Left kidney (tissue), 8 donors: ENCODE measurements at places on chromosomes 6 and 20. TPM values are rescaled to one million over a fixed set of nuclear protein-coding genes. Genes with fewer than 3 reads are reported as not detected.

Gene MYCT1
- polyA plus RNA-seq, result 17.2 TPM

Gene NOX3
- 1.6 TPM for polyA plus RNA-seq

Gene GTSF1L
- polyA plus RNA-seq, result not detected

Gene CCDC170
- 5.3 TPM for polyA plus RNA-seq

Gene C6orf58
- polyA plus RNA-seq, result 1.2 TPM

Gene CST5
- 0.18 TPM for polyA plus RNA-seq

Gene ARHGAP40
- polyA plus RNA-seq, result 1.2 TPM

Gene TFAP2C
- polyA plus RNA-seq, result 1.1 TPM

Gene ENPP4
- polyA plus RNA-seq, result 17.8 TPM

Gene BMP7
- 62.4 TPM for polyA plus RNA-seq

Gene IRF4
- 0.18 TPM for polyA plus RNA-seq

DNA sequence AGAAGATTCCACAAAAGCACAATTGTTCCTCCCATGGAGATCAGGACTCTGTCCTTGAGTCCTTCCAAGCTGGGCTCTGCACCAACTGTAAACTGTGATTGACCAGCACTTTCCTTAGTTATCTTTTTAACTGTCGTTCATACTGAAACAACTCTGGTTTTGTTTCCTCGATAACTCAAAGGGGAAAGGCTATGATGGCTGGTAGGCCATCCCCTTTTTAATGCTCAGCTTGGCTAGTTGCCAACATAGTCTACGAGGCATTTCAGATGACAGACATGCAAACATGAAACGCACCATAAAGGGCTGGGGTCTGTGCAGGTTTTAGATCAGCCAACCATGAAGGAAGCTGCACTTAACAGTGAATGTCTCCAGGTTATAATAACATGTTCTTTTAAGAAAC is 497.1 kb upstream of the ARID1B start:
- peak; percentile 79 for DNase-seq

- no peak for DNase-seq
These were observed 7.3 kb upstream of the YTHDF1 start for GRCh38 chr20:63223121-63223825.

DNA sequence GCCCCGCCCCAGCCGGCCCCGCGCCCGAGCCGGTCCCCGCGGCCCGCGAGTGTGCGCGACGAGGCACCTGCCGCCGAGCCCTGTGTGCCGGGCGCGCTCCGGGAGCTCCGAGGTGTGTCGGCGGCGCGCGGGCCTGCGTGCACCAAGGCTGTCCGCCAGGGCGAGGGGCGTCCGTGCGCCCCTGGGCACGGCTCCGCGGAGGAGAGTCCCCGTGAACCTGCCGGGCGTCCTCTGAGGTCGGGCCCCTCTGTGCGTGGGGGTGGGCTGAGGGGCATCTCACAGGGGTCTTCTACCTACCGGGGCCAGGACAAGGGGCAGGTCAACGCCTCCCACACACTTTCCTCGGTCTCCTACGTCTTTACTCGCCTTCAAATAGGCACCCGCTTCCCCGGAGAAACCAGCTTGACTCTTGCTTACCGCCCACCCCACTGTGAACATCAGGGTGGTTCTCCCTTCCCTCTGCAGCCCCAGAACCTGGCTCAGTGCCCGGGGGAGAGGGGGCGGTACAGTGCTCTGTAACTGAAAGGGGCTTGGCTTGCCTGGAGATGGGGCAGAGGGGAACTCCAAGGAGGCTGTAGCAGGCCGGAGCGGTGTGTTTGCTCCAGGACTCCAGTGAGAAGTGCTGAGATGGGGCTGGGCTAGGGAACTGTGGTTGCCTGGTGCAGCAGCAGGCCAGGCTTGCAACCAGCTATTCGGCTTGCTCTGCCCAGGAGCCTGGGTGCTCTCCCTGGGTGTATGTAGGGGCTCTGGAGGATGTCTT is at the start of gene SAMD10:
Gene SAMD10, minus strand, starts transcription at position 86 of the 760 bp plus-strand sequence. CDS start 175 bp downstream, outside the sequence.
- DNase-seq, result no peak

- DNase-seq, result no peak
These were observed 213.8 kb upstream of the CST7 start for GRCh38 chr20:24735263-24735662.

DNA sequence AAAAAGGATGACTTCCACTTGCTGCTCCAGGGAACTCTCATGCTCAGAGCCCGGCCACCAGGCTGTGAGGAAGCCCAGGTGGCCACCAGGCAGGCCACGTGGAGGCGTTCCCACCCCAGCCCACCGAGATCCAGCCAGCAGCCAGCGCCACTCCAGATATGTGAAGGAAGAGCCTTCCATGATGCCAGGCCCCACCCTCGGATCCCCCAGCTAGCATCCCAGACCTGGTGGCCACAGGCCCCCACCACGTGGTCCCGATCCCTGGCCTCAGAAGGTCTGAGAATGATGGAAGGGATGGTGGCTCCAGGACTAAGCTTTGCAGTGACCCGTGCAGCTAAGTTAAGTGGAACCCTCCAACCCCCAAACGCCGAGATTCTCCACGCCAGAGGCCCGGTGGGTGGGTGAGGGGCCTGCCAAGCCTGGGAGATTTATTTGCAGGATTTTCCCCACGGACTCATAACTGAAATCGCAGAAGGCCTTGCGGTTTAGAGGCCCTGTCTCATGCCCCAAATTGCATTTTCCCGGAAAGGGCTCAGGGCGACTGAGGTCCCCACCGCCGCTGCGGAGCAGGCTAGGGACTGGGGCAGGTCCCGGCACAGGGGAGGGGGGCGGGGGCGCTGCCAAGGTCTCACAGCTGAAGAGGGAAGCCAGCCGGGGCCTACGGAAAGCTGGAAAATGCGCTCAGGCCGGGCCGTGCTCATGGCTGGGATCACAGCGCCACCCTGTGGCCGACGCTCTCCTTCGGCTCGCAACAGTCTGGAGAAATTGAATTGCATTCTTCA is 31.1 kb upstream of the CST7 start:
- DNase-seq, result peak; percentile 82

DNA sequence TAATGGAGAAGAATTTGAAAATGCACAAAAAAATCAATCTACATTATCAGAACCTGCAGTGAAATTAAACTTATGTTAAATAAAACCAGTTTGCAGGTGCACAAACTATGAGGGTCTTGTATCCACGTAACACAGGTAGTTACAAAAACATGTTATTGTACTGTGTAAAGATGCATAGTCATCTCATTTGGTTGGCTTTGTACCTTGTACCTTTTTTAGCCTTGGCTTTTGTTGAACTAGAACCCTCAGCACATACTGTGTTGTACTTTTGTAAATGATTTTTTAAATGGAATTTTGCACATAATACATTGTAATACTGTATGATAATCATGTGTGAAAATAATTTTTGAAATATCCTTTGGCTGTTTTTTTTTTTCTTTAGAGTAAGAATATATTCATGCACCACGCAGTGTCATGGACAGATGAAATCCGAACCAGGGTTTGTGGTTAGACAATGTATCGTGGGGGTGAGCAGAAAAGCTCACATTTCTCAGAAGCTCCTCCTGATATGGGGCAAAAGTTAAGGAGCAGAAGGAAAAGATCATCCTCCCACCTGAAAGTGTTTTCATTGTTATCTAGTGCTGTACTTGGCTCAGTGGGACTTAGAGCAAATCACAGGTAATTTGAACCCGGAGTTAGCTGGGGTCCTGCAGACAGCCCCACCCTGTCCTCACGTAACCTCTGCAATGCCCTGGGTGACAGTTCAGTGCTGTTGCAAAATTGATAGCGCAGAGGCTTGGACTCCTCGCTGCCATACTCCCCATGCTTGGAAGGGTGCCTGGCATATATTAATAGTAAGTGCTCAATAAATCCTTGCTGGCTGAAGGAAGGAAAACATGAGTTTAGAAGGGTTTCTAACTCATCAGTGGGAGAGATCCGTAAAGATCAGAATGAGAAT is 14.8 kb upstream of the NAA20 start:
- DNase-seq, result no peak

GRCh38 chr20:44231713-44232468 is 15.2 kb upstream of the GDAP1L1 start:
- DNase-seq, result no peak

- no peak for DNase-seq
These were observed 170.7 kb downstream of the MYLK4 start for GRCh38 chr6:2579804-2580570.

GRCh38 chr6:12339022-12339421 is 48.9 kb downstream of the EDN1 start:
- no peak for DNase-seq

GRCh38 chr6:56393615-56394612 is 146.5 kb upstream of the COL21A1 start:
- DNase-seq, result no peak

DNA sequence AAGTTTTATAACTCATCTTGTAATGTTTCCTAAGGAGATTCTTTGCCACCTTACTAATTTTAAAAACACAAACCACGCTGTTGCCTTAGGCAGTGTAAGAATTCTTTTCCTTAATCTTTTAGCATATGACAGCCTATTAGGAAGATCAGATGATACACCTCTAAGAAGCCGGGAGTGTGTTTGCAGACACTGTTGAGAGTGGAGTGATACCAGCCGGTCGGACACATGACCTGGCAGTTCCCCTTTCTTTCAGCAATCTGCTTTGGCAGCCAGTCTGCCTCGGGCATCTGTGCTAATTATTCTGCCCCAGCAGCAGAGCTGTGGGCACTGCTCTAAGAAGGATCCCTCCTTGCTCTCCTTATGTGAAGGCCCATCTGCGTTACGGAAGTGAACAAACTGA is 50.9 kb downstream of the PLCB4 start:
- DNase-seq, result no peak

GRCh38 chr6:107653183-107653580 is 163.3 kb downstream of the SOBP start:
- DNase-seq, result no peak

DNA sequence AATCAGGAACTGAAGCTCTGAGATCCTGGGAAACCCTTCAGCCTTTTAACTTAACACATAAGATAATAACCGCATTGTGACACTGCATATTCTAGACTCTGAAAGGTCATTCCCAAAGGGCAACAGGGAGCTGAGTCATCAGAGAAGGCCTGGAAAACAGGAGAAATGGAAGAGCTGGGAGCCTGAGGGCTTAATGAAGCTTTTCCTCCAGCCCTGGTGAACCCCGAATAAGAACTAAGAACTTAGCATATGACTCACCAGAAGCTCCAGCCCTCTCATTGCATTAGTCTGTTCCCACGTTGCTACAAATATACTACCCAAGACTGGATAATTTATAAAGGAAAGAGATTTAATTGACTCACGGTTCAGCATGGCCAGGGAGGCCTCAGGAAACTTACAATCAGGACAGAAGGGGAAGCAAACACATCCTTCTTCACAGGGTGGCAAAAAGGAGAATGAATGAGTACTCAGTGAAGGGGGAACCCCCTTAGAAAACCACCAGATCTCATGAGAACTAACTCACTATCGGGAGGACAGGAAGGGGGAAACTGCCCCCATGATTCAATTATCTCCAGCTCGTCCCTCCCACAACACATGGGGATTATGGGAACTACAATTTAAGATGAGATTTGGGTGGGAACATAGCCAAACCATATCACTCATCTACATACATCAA is 648.5 kb downstream of the TFAP2A start:
- DNase-seq, result no peak

DNA sequence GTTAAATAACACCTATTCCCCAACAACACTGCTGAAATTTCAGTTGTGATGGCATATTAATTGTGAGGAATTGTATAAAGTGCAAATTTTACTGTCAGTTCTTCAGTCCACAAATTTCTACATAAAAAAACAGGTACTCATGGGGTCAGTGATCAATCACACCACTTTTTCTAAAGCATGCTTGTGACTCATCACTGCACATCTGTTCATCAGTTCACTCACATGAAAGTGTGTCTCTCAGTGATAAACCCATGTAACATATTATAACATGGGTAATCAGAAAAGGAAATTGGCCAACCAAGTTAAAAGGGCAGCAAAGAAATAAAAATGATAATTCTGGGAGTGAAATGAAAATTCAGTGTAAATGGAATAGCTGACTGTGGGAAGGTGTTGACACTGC is 234.7 kb upstream of the FKBP1C start:
- no peak for DNase-seq

DNA sequence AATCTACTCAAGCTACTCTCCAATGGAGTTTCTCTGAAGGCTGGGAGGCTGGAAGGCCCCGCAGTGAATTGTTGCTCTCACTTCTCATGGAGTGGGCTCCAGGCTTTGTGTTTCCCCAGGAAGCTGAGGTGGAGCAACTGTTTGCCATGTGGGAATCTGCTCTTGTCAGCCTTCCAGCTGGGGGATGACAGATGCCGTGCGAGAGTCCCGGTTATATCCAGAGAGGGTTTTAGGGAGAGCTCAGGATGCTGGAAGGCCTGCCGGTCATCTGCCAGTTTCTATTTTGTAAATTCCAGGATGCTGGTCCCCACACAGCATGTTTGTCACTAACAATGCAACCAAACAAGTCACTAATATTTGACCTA is 98.2 kb upstream of the NAA20 start:
- DNase-seq, result no peak

DNA sequence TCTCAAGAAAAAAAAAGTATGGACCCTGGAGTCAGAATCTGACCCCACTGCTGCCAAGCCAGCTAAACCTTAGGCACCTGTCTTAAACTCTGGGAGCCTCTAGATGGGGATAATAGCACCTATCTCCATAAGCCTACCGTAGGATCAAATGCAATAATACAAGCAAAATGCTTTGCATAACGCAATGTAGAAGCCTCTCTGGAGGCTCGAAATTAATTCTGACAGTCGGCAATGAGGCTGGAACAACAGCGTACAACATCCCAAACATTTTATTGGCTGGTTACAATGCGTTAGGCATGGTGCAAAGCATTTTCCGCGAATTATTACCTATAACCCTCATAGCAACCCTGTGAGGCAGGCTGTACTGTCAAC is 521 bp downstream of the CDK5RAP1 start:
- no peak for DNase-seq

DNA sequence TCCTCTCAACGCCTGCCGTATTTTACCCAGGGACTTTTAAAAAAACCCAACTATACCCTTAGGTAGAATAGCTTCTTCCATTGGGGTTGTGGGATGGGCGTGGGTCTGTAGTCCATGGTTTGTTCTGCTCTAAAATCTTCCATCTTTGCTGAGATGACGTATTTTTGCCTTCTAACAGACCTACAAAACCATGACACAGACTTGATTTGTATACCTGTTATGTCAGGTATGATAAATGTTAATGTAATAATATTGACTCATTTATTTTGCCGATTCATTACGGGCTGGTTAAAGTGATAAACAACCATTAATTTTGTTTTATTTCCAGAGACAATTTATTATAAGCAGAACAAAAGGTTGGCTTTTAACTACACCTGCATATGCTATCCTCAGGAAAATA is 48.7 kb downstream of the UST start:
- DNase-seq, result no peak

- no peak for DNase-seq
These were observed 277.1 kb downstream of the PAX1 start for GRCh38 chr20:21982559-21982958.

GRCh38 chr6:136646377-136646776 is 96.2 kb upstream of the MAP7 start:
- DNase-seq, result no peak

DNA sequence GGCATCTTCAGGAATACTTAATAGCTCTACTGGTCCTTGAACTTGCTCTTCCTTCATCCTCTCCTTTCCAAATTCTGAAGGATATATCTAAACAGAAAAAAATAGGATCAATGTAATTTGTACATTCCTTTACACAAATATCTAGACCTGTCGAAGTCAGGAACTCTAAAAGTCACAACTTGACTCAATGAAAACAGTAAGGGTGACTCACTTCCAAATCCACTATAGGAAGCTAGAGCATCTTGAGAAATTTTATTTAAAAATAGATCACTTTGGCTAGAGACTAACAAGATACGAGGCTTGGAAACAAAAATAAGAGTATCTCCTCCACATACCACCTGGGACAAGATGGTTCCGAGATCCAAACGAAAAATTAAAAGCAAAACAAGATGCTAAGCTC is 12.2 kb downstream of the ESF1 start:
- DNase-seq, result no peak
